ENCODE measurements at places on chromosomes 6 and 20. TPM values are rescaled to one million over a fixed set of nuclear protein-coding genes. Genes with fewer than 3 reads are reported as not detected.

DNA sequence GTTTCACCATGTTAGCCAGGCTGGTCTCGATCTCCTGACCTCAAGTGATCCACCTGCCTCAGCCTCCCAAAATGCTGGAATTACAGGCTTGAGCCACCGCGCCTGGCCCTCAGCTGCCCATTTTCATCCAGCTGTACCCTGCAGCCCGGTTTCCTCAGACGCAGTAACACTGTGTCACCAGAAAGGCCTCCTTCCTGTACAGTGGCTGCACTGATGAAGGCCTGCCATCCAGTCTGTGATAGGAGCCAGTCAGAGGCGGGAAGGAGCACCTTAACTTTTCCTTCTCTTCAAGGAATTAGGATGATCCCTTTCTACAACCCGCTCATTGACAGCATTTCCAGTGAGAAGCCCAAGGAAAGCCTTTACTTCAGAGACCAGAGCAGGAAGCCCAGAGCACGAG lies 75.9 kb downstream of the GFOD1 start:
- ATAC-seq, result no peak

GRCh38 chr6:83008626-83009025 lies 57.0 kb downstream of the UBE3D start:
- ATAC-seq, result no peak

The FAM217A gene
- total RNA-seq, result 0.52 TPM

The ZFP57 gene
- not detected for total RNA-seq

DNA sequence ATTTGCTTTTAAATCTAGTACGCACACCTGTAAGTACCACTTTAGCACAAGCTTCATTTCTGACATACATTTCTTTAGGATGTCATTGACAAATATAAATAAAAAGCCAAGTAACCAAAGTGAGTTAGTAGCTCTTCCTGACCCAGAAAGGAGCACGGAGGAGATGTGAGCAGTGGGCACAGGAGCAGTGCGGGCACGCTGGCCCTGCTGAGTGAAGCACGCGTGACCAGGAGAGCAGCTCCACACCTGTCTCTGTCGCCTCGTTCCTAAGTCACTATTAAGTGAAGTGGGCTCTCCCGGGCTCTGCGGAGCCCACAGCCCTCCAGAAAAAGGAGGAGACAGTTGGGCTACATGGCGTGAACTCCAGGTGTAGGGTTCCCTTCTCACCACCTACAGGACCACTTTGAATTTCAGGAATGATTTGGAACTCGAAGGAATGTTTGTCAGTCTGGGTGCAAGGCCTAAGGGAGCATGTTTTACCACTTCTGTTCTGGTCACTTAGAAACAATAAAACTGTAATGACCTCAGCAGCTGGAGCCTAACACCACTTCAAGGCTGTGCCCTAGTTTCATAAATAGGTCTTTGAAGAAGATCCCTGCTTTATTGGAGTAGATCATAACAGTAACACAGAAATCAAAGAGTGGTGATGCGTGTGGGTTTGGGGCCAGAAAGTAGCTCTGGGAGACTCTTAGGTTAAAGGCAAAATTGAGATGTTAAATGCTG lies 95.9 kb downstream of the FAM120B start:
- no peak for ATAC-seq

DNA sequence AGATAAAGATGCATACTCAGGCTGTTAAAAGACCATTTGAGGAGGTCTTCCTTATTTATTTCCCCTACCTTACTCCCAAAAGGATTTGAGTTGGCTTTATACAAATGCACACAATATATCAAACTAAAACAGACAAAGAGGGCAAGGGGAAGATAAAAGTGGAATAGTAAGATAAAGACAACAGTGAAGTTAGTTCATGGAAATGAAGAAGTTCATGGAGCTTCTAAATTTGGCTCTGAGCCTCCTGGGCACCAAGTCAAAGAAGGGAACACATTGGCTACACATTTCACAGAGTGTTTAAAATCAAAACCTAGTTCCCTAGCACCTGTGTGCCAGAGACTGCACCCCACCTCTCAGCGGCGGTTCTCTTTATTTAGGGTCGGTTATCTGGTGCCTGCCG lies 25.8 kb upstream of the ARMC2 start:
- ATAC-seq, result no peak

The TGM6 gene
- not detected for total RNA-seq

DNA sequence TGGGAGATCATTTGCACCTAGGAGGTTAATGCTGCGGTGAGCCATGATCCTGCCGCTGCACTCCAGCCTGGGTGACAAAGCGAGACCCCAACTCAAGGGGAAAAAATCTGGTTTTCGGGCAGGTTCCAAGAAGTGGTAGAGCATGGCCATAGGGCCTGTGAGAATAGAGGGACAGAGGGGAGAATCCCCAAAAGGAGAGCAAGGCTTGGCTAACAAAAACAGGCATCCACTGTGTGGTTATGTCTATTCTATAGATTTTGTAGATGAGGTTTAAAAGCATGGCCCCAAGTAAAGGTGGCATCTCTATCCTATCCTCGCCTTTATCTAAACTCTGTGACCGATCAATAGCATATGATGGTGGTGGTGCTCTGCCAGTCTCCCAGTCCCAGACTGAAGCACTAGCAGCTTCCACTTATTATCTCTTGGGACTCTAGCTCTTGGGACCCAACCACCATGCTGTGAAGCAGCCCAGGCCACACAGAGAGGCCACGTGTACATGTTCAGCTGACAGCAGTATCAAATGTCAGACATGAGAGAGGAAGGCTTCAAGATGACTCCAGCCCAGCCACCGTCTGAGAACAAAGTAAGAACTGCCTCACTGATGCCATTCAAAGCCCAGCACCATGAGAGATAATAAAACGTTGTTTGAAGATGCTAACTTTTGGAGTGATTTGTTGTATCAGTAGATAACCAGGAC lies 27.7 kb downstream of the EIF2S2 start:
- ATAC-seq, result no peak

DNA sequence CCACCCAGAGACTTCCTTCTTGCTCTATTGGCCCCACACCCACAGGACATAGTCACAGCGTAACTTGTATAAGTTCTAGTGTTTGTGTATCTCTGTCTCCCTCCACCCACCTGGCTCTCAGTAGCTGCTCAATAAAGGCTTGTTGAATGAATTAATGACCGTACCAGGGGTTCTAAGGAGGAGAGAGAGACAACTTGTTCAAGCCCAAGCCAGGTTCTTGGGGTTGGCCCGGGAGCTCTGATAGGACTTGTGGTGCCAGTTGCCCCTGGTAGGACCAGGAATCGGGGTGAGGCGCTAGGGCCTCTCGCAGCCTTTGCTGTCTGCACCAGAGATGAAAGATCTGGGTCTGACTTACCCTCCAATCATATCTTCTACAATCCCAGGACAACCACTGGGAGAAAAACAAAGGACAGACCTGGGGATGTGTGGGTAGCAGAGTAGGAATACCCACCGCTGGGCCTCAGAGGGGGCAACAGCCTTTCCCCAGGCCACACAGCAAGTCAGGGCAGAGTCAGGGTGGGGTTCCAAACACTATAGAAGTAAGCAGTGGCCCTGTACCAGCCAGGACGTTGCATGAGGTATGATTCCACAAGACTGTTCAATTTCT lies 5.3 kb upstream of the TGM2 start:
- no peak for ATAC-seq

All from motor neuron (in vitro differentiated cells).